ENCODE measurements at places on chromosomes 16 and 17.

DNA sequence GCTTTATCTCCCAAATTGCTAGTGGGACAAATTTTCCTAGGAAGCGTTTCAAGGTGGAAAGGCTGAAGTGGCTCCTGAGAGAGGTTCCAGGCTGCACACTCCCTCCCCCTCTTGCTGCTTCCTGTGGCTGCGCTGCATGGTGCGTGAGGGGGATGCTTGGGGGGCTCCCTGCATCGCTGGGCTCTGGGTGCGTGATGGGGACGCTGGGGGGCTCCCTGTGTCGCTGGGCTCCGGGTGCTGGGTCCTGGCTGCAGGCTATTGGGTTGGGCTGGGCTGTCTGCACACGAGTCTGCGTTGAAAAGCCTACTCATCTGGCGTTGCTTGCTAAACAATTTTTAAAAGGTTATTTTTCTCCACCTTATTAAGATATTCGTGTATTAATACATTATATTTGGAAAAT lies 30.1 kb downstream of the NDEL1 start:
- DNase-seq, result no peak

- no peak for DNase-seq
Measured at GRCh38 chr17:55577687-55578086, 66.4 kb upstream of the SMIM36 start.

DNA sequence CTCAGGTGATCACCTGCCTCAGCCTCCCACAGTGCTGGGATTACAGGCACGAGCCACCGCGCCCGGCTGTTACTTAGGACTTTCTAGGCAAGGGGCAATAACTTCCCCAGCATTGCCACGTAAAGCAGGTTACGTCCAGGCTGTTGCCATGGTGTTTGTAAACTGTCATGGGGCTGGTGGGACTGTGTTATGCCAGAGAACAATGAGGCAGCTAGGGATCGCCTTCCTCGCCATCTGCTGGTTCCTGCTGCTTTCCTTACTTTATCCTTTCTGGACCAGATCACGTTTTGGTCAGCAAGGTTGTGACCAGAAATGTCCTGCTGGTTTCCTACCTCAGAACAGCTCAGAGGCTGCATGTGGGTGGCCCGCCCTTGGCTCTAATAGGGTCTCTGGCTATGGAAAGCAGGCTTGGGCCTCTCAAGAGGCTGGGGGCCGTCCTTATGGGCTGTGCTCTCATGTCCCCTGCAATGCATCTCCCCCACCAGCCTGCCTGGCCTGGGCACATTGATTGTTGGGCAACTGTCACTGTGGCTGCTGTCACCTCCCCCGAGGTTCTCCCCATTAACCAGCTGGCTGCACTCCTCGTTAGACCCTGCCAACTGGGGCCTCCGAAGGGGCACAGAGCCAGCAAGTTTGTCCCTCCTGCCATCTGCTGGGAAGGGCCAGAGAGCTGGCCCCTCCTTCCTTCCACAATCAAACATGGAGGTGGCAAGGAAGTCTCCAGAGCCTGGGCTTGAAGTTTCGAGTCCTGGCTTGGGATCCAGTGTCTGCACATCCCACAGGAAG lies 28.2 kb upstream of the ZC3H18 start:
- DNase-seq, result no peak

- DNase-seq, result no peak
Measured at GRCh38 chr17:54426296-54426886, 474.3 kb upstream of the TOM1L1 start.

DNA sequence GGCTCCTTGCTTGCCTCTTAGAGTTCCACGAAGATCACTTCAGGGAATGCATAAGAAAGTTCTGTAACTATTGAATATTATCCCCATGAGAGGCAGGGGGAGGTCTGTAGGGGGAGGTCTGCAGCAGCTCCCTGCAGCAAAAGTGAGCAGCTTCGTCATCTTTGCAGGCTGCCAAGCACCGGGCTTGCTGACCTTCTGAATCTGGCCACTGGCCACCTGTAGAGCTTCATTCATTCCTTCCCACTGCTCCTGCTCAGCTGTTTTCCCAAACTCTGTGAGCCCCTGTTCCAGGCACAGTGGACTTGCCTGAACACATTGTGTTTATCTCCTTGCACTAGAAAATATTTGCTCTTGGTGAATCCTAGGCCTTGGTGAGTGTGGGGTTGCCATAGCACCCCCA lies 443.3 kb downstream of the HAPSTR1 start:
- no peak for DNase-seq

GRCh38 chr17:76872221-76872873 lies 4.1 kb downstream of the MGAT5B start:
- DNase-seq, result no peak

GRCh38 chr16:80746231-80746630 lies 58.2 kb downstream of the CDYL2 start:
- DNase-seq, result no peak

DNA sequence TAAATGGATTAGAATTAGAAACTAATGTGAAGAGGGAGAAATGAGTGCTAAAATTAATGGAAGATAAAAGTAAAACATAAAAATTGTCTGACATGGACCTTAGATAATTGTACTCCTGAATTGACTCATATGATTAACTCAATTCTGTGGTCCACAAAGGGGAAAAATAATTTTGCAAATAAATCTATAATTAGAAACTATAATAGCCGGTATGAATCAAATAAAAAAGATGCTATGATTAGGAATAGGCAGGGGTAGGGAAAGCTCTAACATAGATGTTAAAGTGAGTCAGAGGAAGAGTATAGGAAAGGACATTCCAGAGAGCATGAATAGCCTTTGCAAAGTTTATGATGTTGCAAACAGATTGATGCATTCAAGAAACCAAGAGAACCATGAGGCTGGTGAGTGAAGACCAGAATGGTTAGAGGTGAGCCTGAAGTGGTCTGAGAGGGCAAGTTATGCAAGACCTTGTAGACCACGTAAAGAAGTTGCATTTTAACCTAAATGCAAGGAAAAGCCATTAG lies 262.1 kb upstream of the CA10 start:
- DNase-seq, result no peak

DNA sequence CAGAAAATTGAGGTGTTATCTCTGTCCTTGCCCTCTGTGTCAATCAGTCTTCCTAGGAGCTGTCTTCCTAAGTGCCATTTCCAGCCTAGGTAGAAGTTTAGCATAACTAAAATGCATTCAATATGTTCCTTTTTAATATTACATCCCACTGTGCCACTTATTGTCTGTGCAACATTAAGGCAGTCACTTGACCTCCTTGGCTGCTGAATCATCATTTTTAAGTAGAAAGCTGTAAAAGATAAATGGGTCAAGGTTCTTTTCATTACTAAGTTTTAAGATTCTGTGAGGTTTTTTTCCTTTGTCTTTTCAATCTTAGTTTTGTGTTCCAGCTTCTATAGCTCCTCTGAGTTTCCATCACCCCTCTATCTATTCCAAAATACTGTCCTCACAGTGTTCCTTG lies 371.9 kb upstream of the SOX9 start:
- DNase-seq, result no peak

- DNase-seq, result no peak
Measured at GRCh38 chr17:2054262-2054511, 716 bp upstream of the HIC1 start.

DNA sequence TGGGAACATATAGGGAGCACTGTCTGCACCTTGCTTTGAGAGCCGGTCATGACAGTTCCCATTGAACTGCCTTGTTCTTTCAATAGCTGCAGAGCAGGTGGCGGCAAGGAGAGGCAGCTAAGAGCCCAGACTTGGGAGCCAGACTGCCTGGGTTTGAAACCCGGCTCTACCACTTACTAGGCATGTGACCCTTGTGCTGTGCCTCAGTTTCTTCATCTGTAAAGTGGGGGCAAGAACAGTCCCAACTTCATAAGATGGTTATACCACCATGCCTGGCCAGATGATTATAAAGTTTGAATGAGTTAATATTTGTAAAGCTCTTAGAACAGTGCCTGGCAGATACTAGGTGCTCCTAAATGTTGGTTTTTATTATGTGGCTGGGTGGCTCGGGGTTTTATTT lies 14.4 kb downstream of the ERBB2 start:
- DNase-seq, result no peak

GRCh38 chr16:83727018-83727417 lies 80.8 kb upstream of the HSBP1 start:
- DNase-seq, result no peak
